ENCODE measurements at places on chromosomes 5 and 9.
A peak's percentile ranks its signal among the peaks of the same experiment; 100 is the strongest.

DNA sequence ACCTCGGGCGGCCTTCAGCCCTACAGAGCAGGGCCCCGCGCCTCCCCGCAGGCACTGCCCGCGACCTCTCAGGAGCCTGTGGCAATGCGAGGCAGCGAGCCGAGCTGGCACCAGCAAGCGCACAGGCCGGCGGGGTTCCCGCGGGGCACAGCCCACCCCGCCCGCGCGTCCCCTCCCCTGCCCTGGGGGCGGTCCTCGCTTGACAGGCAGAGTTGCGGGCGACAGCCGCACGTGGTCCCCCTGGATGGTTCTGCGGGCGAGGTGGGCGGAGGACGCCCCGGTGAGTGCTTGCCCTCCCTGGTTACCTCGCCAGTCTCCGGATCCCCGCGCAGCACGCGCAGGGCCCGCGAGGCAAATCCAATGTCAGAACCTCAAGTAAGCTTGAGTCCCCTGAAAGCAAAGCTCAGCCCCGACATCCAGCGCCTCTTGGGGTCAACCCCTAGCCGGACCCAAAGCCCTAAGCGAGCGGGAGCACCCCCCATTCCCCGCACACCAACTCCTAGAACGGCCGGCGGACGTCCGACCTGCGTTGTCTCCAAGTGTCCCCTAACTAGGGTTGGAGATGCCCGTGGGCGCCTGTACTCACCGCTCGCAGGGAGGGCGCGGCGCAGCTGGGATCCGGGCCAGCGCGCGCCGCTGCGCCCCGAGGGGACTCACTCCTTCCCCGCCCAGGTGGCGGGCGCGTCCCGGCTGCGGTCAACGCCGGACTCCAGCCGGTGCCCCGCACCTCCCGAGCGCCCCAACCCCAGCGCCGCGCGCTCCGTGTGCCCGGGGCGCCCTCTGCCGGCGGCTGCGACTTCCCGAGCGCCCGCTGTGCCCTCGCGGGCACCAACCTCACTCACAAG, at the start of gene DRD1:
Gene DRD1 (minus strand): TSS at position 123 of the 845 bp plus-strand sequence. CDS start 1,083 bp downstream, outside the sequence.
- peak; percentile 52 for DNase-seq

GRCh38 chr5:92599217-92599810, 981.7 kb downstream of the NR2F1-AS1 start:
- no peak for DNase-seq

GRCh38 chr5:149210968-149211490, 60.6 kb upstream of the AFAP1L1 start:
- DNase-seq: no peak

GRCh38 chr9:127087836-127088235, 34.6 kb downstream of the ANGPTL2 start:
- DNase-seq: no peak

GRCh38 chr5:167709625-167710024, 581.8 kb upstream of the WWC1 start:
- no peak for DNase-seq
